ENCODE measurements at places on chromosomes 7 and 10. TPM values are rescaled to one million over a fixed set of nuclear protein-coding genes. Genes with fewer than 3 reads are reported as not detected.

GRCh38 chr10:57963546-57963945 is 304.1 kb downstream of the IPMK start:
- no peak for DNase-seq
- H3K4me3 ChIP-seq, result no peak overlapping the region
- peaks cover 63% of the 10 kb centered on the region for H3K4me1 ChIP-seq

- H3K4me3 ChIP-seq, result no peak overlapping the region
- no peak overlapping the region for H3K27ac ChIP-seq
- no peaks in the 10 kb centered on the region for H3K27me3 ChIP-seq
- no peak for DNase-seq
These were observed 16.8 kb upstream of the KIF20B start for GRCh38 chr10:89684604-89685003.

- H3K27ac ChIP-seq, result no peak overlapping the region
- no peak overlapping the region for H3K4me3 ChIP-seq
- H3K27me3 ChIP-seq, result no peaks in the 10 kb centered on the region
- H3K36me3 ChIP-seq, result no peaks in the 10 kb centered on the region
These were observed 560.2 kb downstream of the CALN1 start for GRCh38 chr7:71851776-71852498.

- no peaks in the 10 kb centered on the region for H3K27me3 ChIP-seq
- no peak for DNase-seq
- H3K36me3 ChIP-seq, result peaks cover 96% of the 10 kb centered on the region
These were observed 12.8 kb upstream of the HK1 start for GRCh38 chr10:69265521-69265920.

DNA sequence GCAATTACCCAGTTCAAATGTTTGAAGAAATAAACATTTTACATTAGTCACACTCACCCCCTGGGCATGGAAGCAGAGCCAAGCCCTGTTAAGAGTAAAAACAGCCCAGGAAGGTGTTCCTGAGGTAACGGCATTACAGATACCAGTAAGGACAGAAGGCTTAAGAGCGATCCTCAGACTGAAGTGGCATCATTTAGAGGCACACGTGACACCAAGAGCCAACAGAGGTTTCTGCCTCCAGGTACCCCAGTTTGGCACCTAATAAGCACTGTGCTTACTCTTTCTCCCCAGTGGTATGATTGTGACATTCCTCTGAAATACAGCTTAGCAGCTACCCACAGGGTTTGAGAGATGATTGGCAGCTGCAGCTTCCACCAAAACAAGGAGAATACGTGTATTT is 17.2 kb downstream of the MMS19 start:
- no peak overlapping the region for H3K27ac ChIP-seq
- H3K36me3 ChIP-seq, result peaks cover 17% of the 10 kb centered on the region
- H3K4me1 ChIP-seq, result no peaks in the 10 kb centered on the region
- no peaks in the 10 kb centered on the region for H3K27me3 ChIP-seq

DNA sequence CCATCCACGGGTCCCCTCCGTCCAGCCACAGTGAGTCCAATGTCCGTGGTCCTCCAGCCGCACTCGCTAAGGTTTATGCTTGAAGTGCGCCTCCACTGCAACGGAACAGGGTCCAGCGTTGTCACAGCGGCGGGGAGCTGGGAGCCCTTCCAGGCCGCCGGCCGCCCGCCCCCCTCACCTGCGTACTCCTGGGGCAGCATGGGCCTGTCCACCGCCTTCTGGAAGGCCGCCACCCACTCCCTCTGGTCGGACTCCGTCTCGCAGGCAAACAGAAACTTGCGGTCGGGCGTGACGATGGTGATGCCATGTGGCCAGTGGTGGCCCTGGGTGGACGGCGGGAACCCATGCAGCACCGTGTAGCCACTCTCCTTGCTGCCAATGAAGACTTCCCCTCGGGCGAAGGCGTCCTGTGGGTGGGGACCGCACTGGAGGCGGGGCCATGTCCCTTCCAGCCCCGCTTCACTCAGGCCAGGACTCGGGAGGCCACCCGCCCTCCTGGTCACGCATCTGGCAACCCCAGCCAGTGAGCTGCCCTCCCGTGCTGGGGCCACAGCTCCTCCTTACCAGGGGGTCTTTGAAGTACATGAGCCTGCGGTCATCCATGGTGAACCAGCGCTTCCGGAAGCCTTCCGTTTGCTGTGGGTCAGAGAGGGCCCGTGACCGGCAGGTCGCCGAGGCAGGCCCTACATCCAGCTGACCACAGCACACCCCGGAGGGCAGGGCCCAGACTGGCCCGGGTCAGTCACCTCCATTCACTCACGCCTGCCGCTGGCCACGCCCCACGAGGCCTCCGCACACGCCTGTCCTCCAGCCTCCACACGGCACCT is 22.7 kb downstream of the GET4 start:
- H3K36me3 ChIP-seq, result peaks cover 98% of the 10 kb centered on the region
- peak overlapping the region; percentile 25 for H3K27ac ChIP-seq
- H3K4me1 ChIP-seq, result peaks cover 12% of the 10 kb centered on the region

DNA sequence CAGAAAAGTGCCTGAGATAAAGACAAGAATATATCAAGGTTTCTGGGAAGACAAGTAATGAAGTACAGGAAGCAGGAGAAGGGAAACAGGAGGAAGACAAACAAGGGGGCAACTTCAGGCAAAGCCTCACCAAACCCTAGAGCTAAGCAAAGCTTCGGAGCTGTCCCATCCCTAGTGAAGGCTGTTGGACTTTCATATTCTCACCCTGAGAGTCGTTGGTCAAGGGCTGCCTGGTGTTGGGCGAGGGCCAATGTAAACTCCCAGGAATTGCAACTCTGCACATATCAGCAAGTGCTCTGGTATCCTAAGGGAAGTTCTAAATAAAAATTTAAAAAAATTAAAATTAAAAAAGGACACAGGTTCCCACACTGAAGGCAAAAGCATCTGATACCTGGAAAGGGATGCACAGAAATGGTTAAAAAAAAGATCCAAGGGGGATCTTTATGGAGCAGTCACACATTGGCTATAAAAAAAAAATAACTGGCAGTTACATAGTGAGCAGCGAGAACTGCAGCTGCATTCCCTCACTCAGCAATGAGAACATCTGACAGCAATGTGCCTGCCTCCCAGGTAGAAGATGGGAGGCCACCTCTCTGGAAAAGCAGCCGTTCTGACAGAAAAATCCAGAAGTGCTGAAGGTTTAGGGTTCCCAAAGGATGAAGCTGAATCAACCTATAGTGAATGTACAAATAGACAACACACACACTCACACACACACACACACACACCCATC is 304.7 kb downstream of the WDR11 start:
- H3K36me3 ChIP-seq, result peaks cover 13% of the 10 kb centered on the region
- no peaks in the 10 kb centered on the region for H3K27me3 ChIP-seq
- H3K4me3 ChIP-seq, result no peak overlapping the region
- peak overlapping the region; percentile 91 for H3K27ac ChIP-seq

DNA sequence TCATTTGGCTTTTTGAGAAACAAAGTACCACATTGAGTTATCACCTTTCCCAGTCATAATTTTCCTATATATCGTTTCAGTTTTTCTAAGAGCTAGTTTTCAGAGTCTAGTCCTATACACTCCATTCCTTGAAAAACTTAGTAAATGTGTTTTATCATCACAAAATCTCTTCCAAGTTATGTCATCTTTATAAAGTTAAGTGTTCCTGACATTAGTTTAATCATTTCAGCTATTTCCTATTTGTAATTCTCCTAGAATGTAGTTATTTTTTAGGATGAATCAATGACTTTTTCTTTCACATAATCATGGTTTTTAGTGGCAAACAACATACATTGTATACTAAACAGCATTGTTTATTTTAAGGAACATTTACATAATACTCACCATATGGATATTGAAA is 191.7 kb upstream of the BET1 start:
- no peak for DNase-seq
- no peaks in the 10 kb centered on the region for H3K36me3 ChIP-seq
- no peak overlapping the region for H3K4me3 ChIP-seq
- peaks cover 5% of the 10 kb centered on the region for H3K4me1 ChIP-seq

GRCh38 chr10:124171561-124171960 is 78.2 kb upstream of the CHST15 start:
- H3K27me3 ChIP-seq, result peaks cover 8% of the 10 kb centered on the region
- H3K27ac ChIP-seq, result no peak overlapping the region
- H3K36me3 ChIP-seq, result no peaks in the 10 kb centered on the region
- no peaks in the 10 kb centered on the region for H3K4me1 ChIP-seq

DNA sequence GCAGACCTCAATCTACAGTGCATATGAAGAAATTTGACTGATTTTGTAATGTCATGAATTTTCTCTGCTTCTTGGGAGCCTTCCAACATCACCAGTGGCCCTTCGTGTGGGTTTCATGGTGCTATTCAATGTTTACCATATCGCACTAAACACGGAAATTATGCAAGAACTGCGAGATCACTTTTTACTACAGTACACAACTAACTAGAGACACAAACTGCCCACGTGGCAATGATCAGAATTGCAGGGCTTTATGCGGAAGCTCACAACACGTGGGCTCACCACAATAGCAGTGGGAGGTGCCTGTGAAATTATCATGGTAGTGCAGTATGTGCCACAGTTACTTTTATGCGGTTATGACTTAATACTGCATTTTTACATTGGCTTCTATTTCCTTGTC is 449.7 kb upstream of the KLF6 start:
- no peak for DNase-seq
- no peaks in the 10 kb centered on the region for H3K36me3 ChIP-seq
- H3K27ac ChIP-seq, result no peak overlapping the region
- H3K4me1 ChIP-seq, result no peaks in the 10 kb centered on the region
- no peak overlapping the region for H3K4me3 ChIP-seq

- no peaks in the 10 kb centered on the region for H3K4me1 ChIP-seq
- DNase-seq, result no peak
- H3K36me3 ChIP-seq, result no peaks in the 10 kb centered on the region
- no peak overlapping the region for H3K4me3 ChIP-seq
These were observed 22.1 kb upstream of the GLCCI1 start for GRCh38 chr7:7946486-7946885.

DNA sequence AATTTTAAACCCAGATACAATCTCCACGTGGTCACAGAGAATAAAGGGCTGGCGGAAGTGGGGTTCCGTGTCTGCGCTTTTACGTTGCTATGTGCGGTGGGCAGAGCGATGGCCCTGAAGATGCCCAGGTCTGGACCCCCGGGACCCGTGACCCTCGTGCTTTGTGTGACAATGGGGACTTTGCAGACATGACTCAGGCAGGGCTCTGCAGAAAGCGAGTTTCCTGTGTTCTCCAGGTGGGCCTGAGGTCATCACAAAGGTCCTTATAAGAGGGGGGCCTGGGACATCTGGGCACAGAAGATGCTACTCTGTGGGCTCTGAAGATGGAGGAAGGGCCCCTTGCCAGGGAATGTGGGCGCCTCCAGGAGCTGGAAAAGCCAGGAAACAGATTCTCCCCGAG is 95.3 kb downstream of the ELFN1 start:
- no peaks in the 10 kb centered on the region for H3K4me1 ChIP-seq
- no peak overlapping the region for H3K27ac ChIP-seq
- no peak for DNase-seq
- H3K4me3 ChIP-seq, result no peak overlapping the region

- H3K4me1 ChIP-seq, result peaks cover 8% of the 10 kb centered on the region
- peak overlapping the region; percentile 47 for H3K27ac ChIP-seq
- no peak for DNase-seq
- H3K4me3 ChIP-seq, result no peak overlapping the region
These were observed 13.8 kb downstream of the TMEM120A start for GRCh38 chr7:75980430-75981202.

- no peak overlapping the region for H3K27ac ChIP-seq
- DNase-seq, result no peak
- H3K36me3 ChIP-seq, result no peaks in the 10 kb centered on the region
- H3K27me3 ChIP-seq, result no peaks in the 10 kb centered on the region
- no peaks in the 10 kb centered on the region for H3K4me1 ChIP-seq
These were observed 732.1 kb upstream of the AUTS2 start for GRCh38 chr7:68866200-68866570.

Gene TAS2R5
- 3.6 TPM for total RNA-seq

Gene ACTL6B
- total RNA-seq, result not detected

Gene CABCOCO1
- total RNA-seq, result not detected

Gene TEX47
- not detected for total RNA-seq

Gene CYP2E1
- 1.7 TPM for total RNA-seq

Gene PPP1R3C
- 5.5 TPM for total RNA-seq

Gene SORCS3
- total RNA-seq, result not detected

Gene FEZF1
- 0.22 TPM for total RNA-seq

Gene SPDYE16
- total RNA-seq, result not detected

Gene ZNF425
- 1.5 TPM for total RNA-seq

Gene MEIG1
- total RNA-seq, result not detected

All from Calu3 (cell line).